ENCODE measurements at places on chromosomes 11 and 22.

DNA sequence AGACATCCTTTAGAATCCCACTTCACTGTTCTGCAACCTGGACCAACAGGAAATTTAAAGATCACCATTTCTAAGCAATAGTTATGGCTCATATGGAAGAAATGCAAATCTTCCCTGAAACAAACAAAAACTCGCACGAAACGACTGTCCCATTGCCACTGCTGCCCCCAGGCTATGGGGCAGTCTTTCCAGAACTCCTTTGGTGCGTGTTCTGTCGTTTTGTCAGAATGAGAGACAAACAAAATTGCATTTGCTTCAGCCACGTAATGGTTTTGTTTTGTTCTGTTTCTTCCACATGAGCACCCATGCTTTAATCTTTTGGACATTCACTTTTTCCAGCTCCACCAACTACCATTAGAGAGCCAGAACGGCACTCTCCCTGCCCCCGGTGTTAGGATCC lies 10.8 kb upstream of the FBLN1 start:
- no peak for DNase-seq

- no peak for DNase-seq
These were observed 26.0 kb downstream of the LRRC32 start for GRCh38 chr11:76644591-76644990.

DNA sequence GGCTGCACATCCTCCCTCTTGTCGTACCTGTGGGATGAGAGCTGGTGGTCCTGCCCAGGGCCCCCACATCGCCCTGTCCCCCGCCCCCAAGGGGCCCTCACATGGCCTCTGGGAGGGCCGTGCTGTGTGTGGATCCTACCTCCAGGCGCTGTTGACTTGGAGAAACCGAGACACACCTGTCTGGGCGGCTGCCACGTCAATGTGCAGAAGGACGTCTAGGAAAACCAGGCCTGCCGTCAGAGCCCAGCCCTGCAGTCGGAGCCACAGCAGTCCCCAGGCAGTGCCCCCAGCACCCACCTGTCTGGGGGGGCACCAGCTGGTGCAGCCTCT lies 14.2 kb downstream of the ALG12 start:
- no peak for DNase-seq

GRCh38 chr11:131756479-131757110 lies 386.2 kb downstream of the NTM start:
- no peak for DNase-seq

DNA sequence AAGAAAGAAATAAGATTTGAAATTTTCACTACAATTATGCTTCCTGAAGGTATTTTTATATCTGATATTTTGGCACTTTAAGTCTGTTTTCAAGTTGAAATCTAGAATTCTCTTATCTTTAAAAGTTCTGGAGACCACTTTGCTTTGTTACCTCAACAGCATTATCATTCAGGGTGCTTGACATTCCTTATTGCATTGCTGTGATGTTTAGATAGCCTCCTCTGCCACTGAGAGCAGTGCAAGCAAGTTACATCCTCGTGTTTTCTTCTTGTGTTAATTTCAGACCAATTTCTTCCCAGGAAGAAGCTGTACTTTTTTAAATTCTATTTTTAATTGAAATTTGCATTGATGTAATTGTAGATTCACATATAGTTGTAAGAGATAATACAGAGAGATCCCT lies 333.9 kb upstream of the KIRREL3 start:
- no peak for DNase-seq

DNA sequence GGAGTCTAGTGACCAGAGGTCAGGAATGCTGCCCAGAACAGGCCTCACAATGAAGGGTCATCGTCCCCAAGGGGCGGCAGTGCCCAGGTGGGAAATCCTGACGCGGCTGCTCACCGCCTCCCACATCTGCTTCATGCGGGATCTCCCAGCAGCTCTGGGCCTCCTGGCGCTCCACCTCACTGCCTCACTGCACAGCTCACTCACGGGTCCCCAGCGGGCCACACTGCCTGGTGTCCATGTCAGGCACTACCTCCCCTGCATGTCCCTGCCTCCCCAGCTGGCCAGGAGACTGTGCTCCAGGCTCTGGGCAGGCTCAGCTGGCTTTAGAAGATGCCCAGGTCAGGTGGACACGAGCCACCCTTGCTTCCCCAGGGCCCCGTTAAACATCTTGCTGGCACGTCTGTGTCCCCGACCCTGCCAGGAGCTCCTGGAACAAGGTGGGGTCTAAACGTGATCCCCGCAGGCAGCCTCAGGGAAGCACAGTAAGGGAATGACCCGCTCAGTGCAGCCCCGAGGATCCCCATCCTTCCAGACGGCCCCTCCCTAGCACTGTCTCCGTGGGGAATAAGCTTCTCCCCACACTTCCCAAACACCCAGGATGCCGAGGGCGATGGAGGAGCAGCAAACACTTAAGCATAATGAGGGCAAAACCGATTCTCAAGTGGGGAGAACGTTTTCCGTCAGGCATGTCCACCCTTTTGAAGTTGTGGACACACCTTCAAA lies 93.2 kb downstream of the TRMU start:
- no peak for DNase-seq

- no peak for DNase-seq
These were observed 3.9 kb downstream of the PRDM11 start for GRCh38 chr11:45150301-45150700.

DNA sequence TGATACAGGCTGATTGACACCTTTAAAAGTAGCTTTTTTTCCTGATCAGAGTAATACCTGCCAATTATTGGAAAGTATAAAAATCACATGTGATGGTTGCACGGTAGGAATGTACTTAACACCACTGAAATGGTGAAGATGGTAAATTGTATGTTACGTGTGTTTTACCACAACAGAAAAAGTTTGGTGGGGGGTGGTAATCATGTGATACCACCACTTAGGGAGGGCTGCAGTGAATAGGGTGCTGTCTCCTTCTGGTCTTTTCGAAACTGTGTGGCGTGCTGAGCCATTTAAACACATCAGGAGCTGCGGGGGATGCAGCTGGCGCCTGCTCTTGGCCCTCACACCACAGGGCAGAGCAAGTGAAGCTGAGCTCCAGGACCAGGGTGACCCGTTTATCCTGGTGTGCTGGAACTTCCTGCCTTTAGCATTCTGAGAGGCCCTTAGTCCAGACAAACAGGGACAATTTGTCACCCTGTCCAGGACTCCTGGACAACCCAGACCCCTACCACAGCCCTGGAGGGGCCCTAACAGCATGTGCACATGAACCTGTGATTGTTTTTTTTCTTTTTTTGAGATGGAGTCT lies 2.6 kb downstream of the SYNGR1 start:
- no peak for DNase-seq

DNA sequence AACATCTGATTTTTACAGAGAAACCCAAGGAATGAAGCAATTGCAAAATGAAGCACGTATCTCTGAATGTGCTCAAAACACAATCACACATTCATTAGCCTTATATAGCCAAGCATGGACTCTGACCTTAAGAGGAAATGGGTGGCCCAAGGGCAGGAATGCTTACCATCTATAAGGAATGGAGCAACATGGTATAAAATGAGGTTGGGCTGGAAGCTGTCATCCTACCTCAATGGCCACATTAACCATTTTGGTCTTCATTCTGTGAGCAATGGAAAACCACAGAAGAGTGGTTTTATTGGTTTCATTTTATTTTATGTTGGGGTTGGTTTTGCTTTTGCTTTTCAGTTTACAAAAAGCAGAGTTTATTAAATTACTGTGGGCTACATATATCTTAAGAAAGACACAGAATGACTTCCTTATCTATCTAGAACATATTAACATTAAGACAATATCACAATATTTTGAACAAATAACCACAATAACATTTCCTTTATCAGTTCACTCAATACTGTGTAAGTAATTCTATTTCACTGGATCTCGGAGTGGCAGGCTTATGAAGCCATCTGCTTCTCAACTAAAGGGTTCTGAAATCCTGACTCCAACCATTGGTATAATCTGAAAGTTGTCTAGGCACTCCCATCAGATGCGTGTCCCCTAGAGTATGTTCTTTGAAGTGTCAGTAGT lies 10.8 kb upstream of the MS4A13 start:
- no peak for DNase-seq

DNA sequence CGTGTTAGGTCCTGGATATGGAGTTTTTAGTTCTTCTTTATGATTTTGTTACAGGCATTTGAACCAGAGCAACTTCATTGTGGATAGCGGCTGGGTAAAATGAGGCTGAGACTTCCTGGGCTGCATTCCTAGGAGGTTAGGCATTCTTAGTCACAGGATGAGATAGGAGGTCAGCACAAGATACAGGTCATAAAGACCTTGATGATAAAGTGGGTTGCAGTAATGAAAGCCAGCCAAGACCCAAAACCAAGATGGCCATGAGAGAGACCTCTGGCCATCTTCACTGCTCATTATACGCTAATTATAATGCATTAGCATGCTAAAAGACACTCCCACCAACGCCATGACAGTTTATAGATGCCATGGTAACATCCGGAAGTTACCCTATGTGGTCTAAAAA lies 23.4 kb upstream of the CLMP start:
- DNase-seq, result no peak

DNA sequence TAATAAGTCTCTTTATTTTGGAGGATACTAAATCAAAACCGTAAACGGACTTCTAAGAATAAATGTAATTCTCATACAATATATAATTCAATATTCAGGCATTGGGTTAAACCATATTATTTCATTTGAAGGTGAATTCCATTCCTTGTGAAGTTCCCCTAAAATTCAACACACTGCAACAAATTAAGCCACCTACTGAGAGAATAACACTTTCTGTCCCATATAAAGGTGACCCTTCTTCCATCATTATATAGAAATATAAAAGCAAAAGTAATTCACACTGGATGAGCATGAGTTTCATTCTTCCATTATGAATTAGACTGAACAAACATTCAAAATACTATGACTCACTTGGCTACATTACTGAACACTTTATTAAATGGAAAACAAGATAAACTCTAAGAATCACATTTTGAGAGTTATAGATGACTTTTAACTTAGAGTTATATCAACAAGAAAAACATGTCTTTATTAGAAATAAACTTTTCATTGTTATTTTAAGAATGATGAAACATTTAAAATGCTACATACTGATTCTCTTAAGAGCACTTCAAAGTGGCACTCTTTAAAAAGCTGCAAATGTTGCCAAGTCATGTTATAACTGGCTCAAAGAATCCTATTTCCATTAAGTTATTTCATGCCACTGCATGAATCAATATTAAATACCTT lies 2.8 kb downstream of the SESN3 start:
- no peak for DNase-seq
